NCI-H2081 treated with DMSO at 0.1 percent for 48 hours (cell line): ENCODE measurements at places on chromosomes 2 and 18.

DNA sequence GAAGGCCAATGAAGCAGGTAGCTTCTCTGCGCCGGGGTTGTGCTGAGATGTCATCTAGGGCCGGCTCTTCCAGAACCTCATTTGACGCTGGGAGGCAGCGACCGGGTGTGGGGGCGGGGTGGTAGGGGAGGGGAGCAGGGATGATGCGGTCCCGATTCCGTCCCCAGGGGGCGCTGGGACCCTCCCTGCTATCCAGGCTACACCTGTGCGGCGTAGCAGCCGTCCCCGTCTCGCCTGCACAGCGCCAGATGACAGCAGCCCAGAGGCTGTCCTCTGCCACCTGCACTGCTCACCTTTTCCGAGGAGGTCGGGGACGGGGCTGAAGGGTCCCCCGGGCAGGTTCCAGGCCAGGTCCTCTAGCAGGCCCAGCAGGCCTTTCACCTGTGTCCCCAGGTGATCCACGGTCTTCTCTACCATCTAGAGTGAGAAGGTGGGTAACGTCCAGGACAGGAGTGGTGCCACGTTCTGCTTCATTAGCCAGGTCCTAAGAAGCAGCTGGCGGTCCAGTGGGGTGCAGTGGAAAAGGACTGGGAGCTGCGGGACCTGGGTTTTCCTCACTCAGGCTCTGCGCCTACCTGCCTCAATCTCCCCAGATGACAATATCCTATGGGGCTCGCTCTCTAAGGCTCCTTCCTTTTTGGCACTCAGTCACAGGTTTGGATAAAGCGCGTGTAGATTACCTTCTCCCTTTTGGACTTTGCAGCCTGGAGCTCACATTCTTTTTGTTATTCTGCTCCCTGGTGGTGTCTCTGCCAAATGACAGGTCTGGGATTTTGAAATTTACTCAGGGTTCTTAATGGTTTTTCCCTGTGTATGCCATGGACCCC lies 56.0 kb upstream of the RAB6C start:
- DNase-seq = no peak

- DNase-seq = no peak
Measured at GRCh38 chr2:107992069-107992468, 5.7 kb downstream of the SLC5A7 start.

DNA sequence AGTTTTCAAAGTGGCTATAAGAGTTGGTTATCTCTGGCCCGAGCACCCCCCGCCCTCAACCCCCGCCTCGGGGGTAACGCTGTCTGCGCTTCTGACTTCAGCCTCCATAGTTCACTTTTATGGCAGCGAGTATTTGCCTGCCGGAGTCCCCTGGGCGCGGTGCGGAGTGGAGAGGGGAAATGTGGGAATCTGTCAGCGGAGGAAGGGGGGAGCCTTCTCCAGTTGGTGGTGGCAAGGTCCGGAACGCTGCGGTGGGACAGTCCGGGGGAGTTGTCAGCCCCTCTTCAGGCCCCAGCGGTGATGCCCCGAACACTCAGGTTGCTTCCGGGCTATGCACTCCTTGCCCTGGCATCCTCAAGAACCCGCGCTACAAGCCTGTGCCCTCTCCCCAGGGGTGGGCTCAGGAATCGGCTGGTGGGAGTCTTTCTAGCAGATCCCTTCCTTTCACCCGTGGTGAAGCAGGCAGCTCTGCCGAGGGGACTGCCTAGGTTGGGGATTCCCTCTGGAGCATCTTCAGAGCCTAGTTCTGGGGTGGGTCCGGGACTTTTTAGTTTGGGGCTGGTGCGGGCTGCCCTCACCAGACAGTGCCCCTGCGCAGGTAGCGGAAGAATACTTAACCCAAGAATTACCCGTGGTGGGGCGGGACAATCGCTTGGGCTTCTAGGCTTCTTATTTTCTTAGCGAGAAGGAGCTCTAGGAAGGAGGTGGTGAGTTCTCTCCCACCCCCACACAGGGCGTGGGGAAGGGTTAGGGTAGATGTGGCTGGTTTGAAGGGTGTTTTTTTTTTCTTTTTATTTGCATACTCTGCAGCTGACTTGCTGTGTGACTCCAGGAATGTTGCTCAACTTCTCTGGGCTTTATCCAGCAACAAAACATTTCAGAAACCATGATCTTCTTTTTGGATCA lies 1.6 kb downstream of the ATOH8 start:
- no peak for DNase-seq

DNA sequence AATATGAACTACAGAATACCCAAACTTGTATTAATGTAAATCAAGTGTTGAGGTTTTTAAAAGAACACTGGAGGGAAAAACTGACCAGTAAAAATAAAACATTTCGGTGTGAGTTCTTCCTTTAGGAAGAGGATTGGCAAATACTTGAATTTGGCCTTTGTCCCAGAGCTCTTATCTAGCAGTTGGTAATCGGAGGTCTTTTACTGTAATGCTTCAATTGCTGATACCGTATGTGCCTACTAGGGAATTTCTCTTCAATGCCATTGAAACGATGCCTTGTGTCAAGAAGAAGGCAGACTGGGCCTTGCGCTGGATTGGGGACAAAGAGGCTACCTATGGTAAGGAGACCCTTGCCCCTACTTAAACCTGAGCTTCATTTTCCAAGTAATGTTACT lies 4.1 kb downstream of the RRM2 start:
- DNase-seq = no peak

DNA sequence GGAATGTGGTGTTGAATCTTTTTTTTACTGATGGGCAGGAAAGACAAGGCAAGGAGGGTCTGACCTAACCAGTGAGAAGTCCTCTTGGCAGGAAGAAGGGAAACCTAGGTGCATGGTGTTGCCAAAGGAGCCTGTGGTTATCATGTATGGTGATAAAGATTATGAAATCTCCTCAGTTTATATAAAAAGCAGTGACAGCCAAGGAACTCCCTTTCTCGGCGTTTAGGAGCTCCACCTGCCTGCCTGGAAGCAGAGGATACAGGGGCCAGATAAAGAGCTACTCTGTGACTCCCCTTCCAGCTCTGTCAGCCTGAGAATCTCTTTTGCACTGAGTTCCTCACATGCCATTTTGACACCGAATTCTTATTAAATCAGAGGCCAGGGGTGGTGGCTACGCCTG lies 26.1 kb downstream of the COLEC12 start:
- no peak for DNase-seq

DNA sequence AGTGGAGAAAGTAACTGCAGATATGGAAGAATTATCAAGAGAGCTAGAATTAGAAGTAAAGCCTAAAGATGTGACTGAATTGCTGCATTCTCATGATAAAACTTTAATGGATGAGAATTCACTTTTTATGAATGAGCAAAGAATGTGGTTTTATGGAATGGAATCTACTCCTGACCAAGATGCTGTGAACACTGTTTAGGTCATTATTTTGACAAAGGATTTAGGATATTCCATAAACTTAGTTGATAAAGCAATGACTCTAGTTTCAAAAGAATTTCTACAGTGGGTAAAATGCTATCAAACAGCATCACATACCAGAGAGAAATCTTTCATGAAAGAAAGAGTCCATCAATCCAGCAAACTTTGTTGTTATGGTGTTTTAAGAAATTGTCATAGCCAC lies 1317.7 kb upstream of the ACVR2A start:
- no peak for DNase-seq

GRCh38 chr2:216904974-216905373 lies 45.1 kb upstream of the TNP1 start:
- no peak for DNase-seq

DNA sequence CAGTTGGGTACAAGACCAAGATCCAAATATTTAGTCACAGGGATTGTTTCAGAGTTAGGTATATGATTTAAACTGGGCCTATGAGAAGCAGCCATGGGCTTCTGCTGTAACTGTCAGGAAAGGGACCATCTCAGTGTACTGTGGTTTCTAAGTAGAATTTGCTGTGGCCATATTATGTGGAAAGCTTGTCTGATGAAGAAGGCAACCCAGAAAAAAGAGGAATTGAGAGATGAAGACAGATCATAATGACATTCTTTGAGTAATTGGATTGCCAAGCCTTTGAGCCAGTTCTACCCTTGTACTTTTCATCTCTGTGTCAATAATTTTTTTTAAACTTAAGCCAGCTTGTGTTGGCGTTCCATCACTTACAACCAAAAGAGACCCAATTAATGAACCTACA lies 259.6 kb downstream of the NUP35 start:
- no peak for DNase-seq

GRCh38 chr18:65788373-65788772 lies 37.6 kb downstream of the CDH7 start:
- peak; percentile 22 for DNase-seq

- no peak for DNase-seq
Measured at GRCh38 chr2:122704109-122704563, 948.7 kb downstream of the TSN start.

- no peak for DNase-seq
Measured at GRCh38 chr2:202765436-202765835, 106.1 kb downstream of the ICA1L start.

GRCh38 chr18:77622009-77622692 lies 372.5 kb downstream of the GALR1 start:
- DNase-seq = no peak

GRCh38 chr2:11411768-11412448 lies 54.1 kb downstream of the E2F6 start:
- DNase-seq = no peak

DNA sequence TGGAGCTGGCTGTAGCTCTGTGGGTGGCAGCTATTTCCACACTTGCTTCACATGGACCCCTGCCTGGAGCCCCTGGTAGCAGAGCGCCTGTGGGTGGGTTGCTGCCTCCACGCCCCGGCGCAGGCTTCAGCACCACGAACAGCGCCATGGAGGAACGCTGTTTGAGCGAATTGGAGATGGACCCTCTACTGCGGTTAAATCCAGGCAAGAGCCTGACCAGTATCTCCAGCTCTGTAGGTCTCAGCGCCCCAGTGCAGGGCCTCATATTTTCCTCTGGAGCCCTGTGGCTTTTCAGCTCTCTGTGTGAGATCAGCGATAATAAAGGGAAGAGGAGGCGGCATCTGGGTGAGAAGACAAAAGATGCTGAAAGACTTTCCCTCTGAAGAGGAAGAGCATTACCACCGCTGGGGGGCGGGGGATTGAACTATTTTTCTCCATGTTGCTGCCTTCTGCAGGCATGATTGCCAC lies 12.0 kb downstream of the ONECUT2 start:
- no peak for DNase-seq

- DNase-seq = no peak
Measured at GRCh38 chr2:8636721-8637636, 44.9 kb upstream of the ID2 start.

- DNase-seq = no peak
Measured at GRCh38 chr2:10444463-10444862, 3.7 kb downstream of the ODC1 start.

- no peak for DNase-seq
Measured at GRCh38 chr18:79580498-79581171, 99.0 kb upstream of the CTDP1 start.

GRCh38 chr2:109436610-109437225 lies 177.0 kb downstream of the SEPTIN10 start:
- DNase-seq = no peak

- DNase-seq = no peak
Measured at GRCh38 chr2:219626540-219626939, 890 bp upstream of the SLC4A3 start.

GRCh38 chr18:59033359-59033758 lies 106.3 kb upstream of the SEC11C start:
- DNase-seq = no peak

DNA sequence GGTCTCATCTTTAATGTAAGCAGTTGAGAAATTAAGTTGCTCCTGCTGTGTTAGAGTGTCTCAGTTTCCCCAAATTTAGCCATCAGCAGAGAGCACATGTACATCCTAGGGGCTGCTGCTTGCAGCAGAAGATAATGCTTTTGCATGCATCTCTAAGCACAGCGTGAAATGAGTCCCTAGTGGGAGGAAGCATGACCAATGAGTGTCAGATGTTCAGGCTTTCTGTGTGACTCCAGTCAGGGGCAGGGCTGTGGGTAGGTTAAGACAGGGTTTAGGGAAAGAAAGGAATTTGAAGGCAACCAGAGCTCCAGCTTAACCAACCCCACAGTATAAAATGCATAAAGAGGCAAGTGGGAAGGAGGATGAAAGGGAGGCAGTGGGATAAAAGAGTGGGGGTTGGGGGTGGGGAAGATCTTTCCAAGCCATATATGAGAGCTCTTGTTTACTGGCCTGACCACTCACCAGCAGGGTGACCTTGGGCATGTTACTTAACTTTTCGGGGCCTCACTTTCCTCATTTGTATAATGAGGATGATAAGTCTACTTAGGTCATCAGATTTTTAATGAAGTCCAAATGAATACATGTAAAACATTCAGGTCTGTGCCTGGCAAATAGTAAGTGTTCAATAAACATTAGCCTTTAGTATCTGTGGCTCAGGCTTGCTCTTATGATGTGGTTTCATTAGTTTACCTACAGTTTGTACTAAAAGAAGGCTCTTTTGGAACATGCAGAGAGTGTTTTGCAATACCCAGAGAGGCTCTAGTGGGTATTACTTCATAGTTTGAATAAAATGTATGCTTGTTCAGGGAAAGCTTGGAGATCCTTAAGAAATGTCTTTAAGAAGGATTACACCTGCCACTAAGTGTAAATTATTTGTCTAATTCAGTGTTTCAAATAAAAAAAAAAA lies 42.7 kb upstream of the PELI1 start:
- no peak for DNase-seq

- no peak for DNase-seq
Measured at GRCh38 chr2:226693521-226693920, 106.1 kb downstream of the IRS1 start.

- no peak for DNase-seq
Measured at GRCh38 chr2:96884299-96885094, 14.6 kb upstream of the SEMA4C start.

DNA sequence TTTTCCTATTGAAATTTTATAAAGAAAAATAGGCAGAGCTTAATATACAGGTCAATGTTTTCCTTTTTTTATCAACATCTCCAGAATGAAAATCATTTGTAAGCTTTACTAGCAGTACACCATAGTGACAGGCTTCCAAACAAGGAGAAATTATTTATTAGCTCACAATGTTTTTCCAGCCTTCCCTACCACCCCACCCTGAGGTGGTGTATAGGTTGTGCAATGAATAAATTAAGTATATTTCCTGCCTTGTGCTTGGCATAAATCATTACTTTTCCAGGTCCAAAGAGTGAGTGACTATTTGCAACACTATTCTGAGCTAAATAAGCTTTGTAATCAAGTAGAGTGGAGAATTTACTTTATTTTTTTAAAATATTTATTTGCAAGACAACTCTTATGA lies 876.2 kb upstream of the POU3F3 start:
- DNase-seq = no peak

DNA sequence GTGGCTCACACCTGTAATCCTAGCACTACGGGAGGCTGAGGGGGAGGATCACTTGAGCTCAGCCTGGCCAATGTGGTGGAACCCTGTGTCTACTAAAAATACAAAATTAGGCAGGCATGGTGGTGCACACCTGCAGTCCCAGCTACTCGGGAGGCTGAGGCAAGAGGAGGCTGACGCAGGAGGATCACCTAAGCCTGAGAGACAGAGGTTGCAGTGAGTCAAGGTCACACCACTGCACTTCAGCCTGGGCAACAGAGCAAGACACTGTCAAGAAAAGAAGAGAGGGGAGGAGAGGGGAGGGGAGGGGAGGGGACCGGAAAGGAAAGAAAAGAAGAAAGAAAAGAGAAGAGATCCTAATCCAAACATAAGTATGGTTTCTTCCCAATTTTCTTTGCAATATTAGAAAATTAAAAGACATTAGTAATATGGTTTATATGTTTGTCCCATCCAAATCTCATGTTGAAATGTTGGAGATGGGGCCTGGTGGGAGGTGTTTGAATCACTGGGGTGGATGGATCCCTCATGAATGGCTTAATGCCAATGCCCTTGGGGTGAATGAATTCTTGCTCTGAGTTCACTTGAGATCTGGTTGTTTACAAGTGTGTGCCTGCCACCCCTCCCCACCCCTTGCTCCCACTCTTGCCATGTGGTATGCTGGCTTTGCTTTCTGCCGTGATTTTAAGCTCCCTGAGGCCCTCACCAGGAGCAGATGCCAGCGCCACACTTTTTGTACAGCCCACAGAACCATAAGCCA lies 50.7 kb downstream of the TRIP12 start:
- DNase-seq = no peak
